ENCODE measurements at places on chromosomes 2 and 18.
A peak's percentile ranks its signal among the peaks of the same experiment; 100 is the strongest.

- H3K27me3 ChIP-seq: no peaks in the 10 kb centered on the region
- no peak overlapping the region for H3K27ac ChIP-seq
- no peak overlapping the region for H3K4me3 ChIP-seq
- peaks cover 1% of the 10 kb centered on the region for H3K4me1 ChIP-seq
- no peak for DNase-seq
These were observed 576.8 kb downstream of the SATB2 start for GRCh38 chr2:198880986-198881385.

DNA sequence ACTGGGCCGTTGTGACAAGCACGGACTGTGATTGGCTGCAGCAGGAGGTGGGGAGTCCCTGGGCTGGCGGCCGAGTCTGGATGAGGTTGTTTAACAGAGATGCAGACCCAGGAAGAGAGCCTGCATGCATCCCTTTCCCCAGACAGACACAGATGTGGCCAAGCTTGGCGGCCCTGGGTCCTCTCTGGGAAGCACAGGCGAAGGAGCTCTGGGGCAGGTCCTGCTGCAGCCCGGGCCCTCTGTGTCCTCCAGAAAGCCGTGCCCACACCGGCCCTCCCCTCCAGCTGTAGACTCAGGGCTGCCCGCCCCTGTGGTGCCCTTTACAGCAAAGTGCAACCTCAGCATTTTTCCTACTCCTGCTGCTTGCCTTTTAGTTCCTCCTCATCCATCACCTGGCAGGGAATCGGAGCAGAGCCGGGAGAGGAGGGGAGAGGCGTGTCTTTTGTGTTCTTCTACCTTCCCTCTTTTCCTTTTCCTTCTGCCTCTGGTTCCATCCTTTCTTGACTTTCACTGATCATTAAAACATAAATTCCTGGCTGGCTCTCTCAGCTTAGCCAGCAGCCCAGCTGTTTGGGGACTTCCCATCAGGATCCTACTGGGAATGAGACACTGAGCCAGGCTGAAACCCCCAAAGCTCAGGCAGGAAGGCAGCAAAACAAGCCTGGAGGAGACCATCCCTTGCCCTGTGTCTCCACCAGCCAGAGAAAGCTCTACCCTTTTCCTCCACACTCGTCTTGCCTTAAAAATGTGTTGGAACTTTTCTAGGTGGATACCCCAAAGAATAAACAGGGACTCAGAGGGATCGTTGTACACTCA lies 75.0 kb downstream of the CTIF start:
- no peak for DNase-seq
- H3K27ac ChIP-seq: no peak overlapping the region
- H3K36me3 ChIP-seq: no peaks in the 10 kb centered on the region
- no peaks in the 10 kb centered on the region for H3K27me3 ChIP-seq

DNA sequence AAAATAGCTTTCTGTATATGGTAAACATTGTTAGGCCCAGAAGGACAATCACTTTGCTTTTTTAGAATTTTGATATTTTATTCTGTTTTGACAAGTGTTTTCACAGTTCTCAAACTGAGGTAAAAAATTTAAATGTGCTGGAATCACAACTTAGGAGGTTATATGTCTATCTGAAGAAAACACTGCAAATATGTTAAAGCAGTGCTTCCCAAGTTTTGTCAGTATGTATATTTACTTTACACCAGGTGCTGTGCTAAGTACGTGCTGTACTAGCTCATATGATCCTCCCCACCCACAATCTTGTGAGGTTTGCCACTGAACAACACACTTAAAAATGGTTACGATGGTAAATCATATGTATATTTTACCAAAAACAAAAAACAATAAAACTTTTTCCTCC lies 124.2 kb downstream of the CABYR start:
- no peak for DNase-seq
- H3K27me3 ChIP-seq: peaks cover 5% of the 10 kb centered on the region
- no peaks in the 10 kb centered on the region for H3K4me1 ChIP-seq
- H3K27ac ChIP-seq: no peak overlapping the region

- H3K4me3 ChIP-seq: peak overlapping the region; percentile 62
- peaks cover 23% of the 10 kb centered on the region for H3K36me3 ChIP-seq
- H3K4me1 ChIP-seq: peaks cover 32% of the 10 kb centered on the region
- DNase-seq: no peak
- H3K27me3 ChIP-seq: no peaks in the 10 kb centered on the region
These were observed 36.2 kb downstream of the THADA start for GRCh38 chr2:43559391-43560230.

DNA sequence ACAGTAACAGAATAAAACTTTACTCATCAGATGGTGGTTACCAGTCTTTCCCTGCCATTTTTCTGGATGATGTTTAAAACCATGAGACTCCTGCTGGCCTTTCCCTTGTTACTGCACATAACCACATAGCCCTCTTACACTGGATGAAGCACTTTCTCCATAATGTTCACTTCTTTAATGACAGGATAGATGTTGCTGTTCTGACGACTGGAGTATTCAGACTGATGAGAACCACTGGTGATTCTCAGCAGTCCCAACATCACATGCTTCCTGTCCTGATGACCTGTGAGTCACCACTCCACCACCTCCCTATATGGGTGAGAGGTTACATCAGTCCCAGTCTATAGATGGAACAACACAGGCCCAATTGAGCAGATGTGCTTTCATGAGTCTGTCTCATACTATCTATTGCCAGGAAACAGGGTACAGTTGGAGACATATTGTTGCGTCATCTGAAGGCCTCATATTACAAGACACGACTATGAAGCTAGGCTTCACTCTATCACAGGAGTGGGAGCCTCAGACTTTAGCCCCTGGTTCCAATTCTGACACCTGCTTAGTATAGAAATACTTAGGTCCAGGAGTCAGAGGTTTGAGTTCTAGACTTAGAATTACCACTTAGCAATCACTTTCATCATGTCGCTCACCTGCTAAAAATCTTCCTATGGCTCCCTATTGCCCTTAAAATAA lies 145.7 kb upstream of the KLF7 start:
- H3K4me1 ChIP-seq: peaks cover 14% of the 10 kb centered on the region
- no peak overlapping the region for H3K4me3 ChIP-seq
- DNase-seq: no peak
- no peak overlapping the region for H3K27ac ChIP-seq
- H3K27me3 ChIP-seq: no peaks in the 10 kb centered on the region
- H3K36me3 ChIP-seq: no peaks in the 10 kb centered on the region

DNA sequence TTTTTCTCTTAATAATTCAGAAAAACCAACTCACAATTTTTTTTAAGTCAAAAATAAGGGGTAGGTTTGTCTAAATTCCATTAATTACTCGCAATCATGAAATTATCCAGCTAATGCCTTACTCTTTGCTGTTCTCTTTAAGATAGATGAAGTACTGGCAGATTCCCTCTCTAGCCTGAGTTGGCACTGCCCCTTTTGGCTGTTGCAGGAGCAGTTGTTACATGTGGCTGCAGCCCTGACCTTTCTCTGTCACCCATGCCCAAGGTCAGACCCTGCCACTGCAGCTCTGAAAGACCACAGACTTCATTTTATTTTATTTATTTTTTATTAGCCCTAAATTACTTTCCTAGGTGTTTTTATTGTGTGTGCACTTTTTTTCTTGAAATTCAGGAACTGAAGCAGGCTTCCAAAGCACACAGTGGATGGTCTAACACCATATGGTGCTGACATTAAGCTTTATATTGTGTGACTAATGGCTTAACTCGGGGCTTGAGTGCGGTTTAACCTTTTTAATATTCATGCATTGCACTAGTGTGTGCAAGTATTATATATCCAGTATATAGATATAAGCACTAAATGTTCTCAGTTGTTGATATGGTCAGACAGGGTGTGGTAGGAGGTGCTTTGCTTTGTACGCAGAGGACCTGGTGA lies 313.0 kb downstream of the CDH2 start:
- H3K4me3 ChIP-seq: no peak overlapping the region
- no peaks in the 10 kb centered on the region for H3K36me3 ChIP-seq
- DNase-seq: no peak
- H3K4me1 ChIP-seq: no peaks in the 10 kb centered on the region

DNA sequence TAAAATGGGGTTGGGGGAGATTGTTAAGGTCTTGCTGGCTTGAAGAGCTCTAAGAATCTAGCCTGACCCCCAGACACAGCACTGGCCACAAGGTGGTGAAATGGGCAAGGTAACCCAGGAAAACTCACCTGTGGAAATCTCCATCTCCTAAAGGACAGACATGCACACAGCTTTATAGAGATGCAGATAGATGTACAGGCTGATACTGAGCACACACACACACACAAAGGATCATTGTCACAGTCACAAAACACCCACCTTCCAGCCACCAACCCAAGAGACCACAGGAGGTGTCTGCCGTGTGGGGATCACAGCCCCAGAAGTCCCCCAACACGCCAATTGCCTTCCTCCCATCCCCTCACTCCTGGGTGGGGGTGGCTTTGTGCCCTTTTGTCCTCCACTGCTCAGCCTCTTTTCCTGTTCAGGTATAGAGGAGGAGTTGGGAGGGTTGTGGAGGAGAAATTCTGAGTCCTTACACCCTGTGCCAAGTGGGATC lies 3.2 kb upstream of the CYP26B1 start:
- peaks cover 6% of the 10 kb centered on the region for H3K36me3 ChIP-seq
- no peak for DNase-seq
- H3K4me3 ChIP-seq: no peak overlapping the region
- H3K4me1 ChIP-seq: peaks cover 25% of the 10 kb centered on the region

DNA sequence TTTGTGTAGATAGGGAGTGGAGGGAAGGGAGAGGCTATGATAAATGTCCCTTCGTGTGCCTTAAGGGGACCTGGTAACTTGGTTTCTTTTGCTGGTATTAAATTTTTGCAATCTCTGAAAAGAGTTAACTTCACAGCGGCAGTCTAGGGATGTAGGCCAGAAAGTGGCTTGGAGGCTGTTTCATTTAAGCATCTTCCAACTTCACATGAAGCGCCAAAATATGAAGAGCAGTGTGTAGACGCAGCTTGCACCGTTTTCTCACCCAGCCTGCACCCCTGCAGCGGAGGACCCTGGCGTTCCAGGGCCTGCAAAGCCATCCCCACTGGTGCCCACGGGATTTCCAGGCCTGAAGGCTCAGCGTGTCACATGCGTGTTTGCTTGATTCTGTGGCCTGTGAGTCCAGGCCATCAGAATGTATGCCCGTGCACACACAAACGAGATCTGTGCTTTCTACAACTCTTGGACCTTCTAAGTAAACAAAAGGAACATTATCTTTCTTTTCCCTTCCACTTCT lies 87.2 kb upstream of the EPB41L3 start:
- DNase-seq: no peak
- H3K4me1 ChIP-seq: peaks cover 6% of the 10 kb centered on the region
- H3K4me3 ChIP-seq: peak overlapping the region; percentile 43

GRCh38 chr2:46438794-46439193 lies 40.6 kb upstream of the TMEM247 start:
- peaks cover 5% of the 10 kb centered on the region for H3K36me3 ChIP-seq
- H3K27ac ChIP-seq: peak overlapping the region; percentile 7
- H3K4me3 ChIP-seq: peak overlapping the region; percentile 23
- H3K27me3 ChIP-seq: peaks cover 8% of the 10 kb centered on the region
- H3K4me1 ChIP-seq: peaks cover 23% of the 10 kb centered on the region

GRCh38 chr2:96564563-96564962 lies 28.0 kb downstream of the ARID5A start:
- H3K27ac ChIP-seq: no peak overlapping the region
- H3K36me3 ChIP-seq: peaks cover 1% of the 10 kb centered on the region
- no peak for DNase-seq
- no peak overlapping the region for H3K4me3 ChIP-seq
- peaks cover 14% of the 10 kb centered on the region for H3K27me3 ChIP-seq
- H3K4me1 ChIP-seq: no peaks in the 10 kb centered on the region

DNA sequence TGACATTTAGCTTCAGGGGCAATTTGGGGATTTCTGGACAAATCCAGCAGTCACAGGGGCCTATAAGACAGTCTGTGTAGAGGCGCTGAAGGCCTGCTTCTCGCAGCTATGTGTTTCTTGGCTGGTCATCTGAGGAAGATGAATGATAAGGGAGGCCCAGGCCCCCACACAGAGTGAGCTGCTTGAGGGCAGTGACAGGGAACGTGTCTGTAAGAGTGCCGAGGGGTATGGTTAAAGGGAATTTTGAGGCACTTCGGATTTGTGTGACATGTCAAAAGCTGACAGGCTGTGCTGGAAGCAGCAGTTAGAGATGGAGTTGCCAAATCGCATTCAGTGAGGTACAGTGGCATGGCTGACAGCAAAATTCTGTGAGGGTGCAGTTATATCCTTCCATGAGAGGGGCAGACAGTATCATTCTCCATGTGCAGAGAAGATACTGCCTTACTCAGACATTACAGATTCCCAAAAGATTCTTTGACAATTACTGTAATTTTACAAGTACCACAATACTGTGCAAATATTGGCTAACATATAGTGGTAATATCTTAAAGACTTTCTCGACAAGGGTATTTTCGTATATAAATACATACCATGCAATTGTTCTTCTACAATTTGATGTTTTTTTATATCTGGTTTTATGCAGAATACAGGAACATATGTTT lies 74.0 kb downstream of the CERS6 start:
- H3K27me3 ChIP-seq: no peaks in the 10 kb centered on the region
- no peak overlapping the region for H3K27ac ChIP-seq
- H3K4me3 ChIP-seq: no peak overlapping the region
- H3K4me1 ChIP-seq: peaks cover 13% of the 10 kb centered on the region
- peaks cover 18% of the 10 kb centered on the region for H3K36me3 ChIP-seq

DNA sequence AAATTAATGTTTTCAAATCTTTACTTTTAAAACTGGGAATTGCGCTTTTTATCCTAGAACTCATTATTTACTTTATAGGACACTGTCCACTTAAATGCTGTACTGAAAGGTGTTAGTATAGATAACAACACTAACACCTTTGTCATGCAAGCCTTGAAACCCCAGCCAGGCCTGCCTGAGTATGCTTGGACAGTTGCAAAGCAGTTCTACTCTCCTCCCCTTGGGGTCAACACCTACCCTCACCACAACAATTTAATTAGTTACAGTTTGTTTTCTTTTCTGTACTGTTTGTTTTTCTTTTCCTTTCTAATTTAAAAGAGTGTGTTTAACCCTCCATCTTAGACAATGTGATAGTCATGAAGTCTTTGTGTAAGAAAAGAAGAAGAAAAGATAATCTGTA lies 18.9 kb upstream of the FAM98A start:
- H3K4me1 ChIP-seq: no peaks in the 10 kb centered on the region
- H3K27ac ChIP-seq: no peak overlapping the region

DNA sequence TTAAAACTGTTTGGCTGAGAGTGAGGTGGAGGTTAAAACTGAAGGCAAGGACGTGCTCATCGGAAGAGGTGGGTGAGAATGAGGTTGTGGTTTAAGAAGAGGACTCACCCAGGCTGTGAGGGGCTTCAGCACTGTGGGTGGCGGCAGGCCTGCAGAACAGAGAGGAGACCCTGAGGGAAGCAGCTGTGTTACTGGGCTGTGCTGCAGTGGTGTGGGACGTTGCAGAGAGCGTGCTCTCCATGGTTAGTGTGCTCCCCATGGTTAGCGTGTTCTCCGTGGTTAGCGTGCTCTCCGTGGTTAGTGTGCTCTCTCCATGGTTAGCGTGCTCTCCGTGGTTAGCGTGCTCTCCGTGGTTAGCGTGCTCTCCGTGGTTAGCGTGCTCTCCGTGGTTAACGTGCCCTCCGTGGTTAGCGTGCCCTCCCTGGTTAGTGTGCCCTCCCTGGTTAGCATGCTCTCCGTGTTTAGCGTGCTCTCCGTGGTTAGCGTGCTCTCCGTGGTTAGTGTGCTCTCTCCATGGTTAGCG lies 68.5 kb upstream of the NFATC1 start:
- H3K4me3 ChIP-seq: peak overlapping the region; percentile 23
- peaks cover 5% of the 10 kb centered on the region for H3K4me1 ChIP-seq
- DNase-seq: no peak
- peak overlapping the region; percentile 81 for H3K27ac ChIP-seq
- peaks cover 11% of the 10 kb centered on the region for H3K36me3 ChIP-seq

- no peaks in the 10 kb centered on the region for H3K4me1 ChIP-seq
- DNase-seq: no peak
- no peak overlapping the region for H3K4me3 ChIP-seq
- no peak overlapping the region for H3K27ac ChIP-seq
- H3K36me3 ChIP-seq: no peaks in the 10 kb centered on the region
These were observed 6.0 kb upstream of the DTNA start for GRCh38 chr18:34704074-34704473.

Data from activated naive CD8-positive, alpha-beta T cell treated with anti-CD3 and anti-CD28 coated beads, Interleukin-2, amount 10 ng/mL, durations not matched to agents 7 days and 5 days (primary cell).